Suppressor macrophage treated with lipopolysaccharide for 1 hour (primary cell): ENCODE measurements at places on chromosomes 12 and 14.

DNA sequence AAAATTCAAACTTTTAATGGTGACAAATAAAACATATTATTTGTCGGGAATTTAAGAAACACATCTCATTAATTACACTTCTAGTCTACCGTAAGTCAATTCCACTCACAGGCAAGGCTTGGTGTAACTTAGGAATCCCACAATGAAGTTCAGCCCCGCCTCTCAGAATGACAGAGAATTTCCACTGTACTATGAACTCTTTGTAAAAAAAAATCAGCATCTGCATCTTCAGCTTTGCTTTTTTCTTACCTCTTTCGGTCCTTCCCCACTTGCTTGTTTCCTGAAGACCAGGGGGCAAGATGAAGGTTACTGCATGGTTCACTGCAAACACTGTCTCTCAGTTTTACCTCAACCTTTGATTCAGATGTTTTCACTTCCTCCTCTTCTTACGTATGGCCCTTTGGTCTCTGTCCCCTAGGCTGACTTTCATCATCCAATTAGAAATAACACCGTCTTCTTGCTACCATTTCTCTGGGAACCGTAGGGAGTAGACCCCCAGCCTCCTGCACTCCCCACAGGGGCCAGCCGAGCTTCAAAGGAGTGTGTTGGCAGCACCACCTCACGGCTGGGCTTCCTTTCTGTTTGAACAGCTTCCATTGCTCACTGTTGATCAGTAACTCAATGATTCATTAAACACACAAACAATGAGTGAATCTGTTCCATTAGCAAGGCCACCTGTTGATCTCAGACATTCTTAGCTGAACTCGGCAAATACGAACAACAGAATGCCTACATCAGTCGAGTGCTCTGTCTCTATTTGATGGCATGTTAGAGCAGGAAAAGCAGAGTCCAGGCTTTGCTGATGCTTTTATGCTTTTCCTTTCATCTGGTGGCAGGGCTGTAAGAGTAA, 343.0 kb downstream of the BMP4 start:
- DNase-seq, result no peak

- DNase-seq, result peak; percentile 91
These were observed 1352.9 kb downstream of the TMEM121 start for GRCh38 chr14:106879241-106879640.

DNA sequence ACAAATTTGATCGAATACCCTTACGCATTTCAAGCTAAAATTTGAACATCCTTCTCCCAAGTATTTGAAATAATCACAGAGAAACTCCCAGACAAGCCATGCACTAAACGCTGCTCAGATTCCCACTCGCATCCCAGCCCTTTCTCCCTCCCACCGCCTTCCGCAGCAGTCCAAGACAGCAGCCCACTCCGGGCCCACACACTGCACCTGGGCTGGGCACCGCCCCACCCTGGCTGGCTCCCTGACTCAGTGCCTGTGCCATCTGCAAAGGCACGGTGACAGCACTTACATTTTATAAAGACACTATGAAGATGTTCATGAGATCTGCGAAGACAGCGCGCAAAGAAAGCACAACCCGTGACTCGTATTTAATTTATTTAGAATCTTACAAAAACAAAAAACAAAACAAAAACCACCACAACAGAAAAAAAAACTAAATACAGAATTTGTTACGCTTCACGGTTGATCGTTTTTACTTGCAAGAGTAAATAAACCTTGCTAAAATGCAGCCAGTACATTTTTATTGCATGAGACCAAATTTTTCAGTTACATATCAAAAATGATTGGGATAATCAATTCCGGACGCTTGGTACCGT, 17.2 kb upstream of the CDK2AP1 start:
- DNase-seq, result no peak

DNA sequence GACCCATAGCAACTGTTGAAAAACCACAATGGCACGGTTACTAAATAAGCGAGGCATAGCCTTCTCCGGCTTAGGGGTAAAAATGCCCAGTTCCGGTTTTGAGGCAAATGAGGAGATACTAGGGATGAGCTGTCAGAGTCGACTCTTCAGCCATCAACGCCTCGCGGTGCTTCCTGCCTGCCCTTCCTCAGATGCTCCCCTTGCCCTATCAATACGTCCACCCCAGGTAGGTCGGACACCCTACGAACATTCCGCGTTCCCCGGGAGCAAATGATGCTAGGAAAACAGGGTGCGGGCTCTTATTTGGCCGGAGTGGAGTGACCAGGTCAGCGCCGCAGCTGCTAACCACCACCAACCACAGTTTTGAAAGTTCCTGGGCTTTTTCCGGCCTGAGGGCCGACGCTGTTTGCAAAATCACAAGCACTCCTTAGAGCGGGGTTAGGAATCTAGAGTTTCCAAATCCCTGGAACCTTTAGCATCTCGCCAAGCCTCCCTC, 1.2 kb downstream of the SRSF9 start:
- peak; percentile 78 for DNase-seq

- DNase-seq, result no peak
These were observed 532.0 kb downstream of the TMEM121 start for GRCh38 chr14:106058342-106058741.

DNA sequence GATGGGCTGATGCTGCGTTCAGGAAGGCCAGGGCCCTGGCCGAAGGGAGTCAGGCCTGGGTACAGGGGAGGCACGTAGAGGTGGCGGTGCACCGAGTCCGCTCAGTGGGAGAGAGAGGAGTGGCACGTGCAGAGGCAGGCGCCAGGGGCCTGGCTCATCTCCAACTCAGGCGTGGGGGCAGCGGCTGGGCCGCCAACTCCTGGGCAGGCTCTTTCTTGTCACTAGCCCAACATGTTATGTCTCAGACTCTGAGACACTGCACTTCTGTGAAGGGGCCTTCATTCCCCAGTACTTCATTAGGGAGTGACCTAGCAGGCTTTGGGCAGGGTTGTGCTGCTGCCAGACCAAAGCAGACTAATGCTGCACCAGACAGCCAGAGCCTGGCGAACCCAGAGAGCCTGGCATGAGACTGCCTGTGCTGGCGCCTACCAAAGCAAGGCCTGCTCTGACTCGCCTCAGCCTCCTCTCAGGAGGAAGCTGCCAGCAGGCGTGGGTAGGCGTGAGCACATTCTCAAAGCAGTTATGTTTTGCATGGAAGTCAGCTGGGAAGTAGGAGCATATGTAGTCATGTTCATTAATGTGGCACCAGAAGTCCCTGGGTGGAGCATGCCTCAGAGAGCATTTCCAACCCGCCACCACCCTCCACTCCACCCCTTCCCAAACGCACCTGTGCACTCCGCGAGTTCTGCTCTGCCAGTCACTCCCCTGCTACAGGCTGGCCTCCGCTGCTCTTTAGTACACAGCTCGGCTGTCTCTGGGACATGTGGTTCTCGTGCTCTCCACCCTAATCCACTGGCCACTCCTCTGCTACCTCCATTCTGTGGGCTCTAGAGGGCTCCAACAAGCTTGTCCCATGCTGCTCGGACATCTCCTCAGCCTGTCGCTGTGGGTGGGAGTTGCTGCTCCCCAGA, 9.7 kb downstream of the CKB start:
- DNase-seq, result peak; percentile 75

- DNase-seq, result no peak
These were observed 137.9 kb downstream of the NRXN3 start for GRCh38 chr14:78308079-78308478.

DNA sequence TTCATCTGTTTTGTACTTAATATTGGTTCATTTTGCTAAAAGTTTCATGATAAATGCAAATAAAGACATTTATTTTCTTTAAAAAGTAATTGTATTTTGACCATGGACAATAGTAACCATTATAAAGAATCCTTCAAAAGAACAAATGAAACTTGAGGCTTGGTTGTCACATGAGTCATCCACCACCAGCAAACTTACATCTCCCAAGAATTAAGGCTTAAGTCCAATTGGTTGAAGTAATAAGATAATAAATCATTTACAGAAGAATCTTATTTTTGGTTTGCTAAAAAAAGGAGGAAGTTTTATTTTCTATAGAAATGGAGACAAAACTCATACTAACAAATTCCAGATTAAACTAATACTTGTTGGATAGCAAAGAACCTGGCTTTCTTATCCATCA, 84.8 kb upstream of the KITLG start:
- DNase-seq, result no peak

- no peak for DNase-seq
These were observed 63.1 kb upstream of the CNOT2 start for GRCh38 chr12:70180130-70180529.
